ENCODE measurements at places on chromosomes 4 and X.

DNA sequence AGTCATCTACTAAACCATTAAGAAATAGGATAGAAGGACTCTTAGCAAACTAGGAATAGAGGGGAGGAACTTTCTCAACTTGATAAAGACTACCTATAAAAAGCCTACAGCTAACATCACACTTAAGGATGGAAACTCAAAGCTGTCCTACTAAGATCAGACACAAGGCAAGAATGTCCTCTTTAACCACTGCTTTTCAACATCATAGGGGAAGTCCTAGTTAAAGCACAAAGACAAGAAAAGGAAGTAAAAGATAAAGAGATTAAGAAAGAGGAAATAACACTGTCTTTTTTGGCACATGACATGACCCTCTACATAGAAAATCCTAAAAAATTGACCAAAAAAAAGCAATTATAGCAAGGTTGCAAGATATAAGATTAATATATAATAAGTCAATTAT lies 136.6 kb downstream of the FBXW7 start:
- no peak for DNase-seq

DNA sequence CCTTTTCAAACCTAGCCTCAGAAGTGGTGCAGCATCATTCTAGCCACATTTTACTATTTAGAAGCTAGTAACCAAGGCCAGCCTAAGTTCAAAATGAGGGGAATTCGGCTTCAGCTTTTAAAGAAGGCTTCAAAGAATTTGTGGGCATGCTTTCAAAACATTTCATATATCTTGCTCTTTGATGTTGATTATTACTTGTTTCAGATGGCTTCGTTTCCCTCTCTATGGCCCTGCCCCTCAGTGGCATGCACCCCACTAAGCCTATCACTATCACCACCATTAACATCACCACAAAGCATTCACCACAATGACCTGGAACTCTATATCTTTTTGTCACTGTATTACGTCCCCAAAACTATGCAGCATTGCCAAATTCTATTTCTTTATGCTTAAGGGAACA lies 51.2 kb upstream of the FAM47B start:
- DNase-seq: no peak

GRCh38 chr4:145625677-145626622 lies 6.8 kb downstream of the MMAA start:
- no peak for DNase-seq

- DNase-seq: no peak
These were observed 107.2 kb downstream of the TAB3 start for GRCh38 chrX:30781711-30782444.

- no peak for DNase-seq
These were observed 17.8 kb downstream of the DKK2 start for GRCh38 chr4:107018344-107018735.

Measured in astrocyte of the spinal cord (primary cell).